ENCODE measurements at places on chromosomes 5 and 9. TPM values are rescaled to one million over a fixed set of nuclear protein-coding genes. Genes with fewer than 3 reads are reported as not detected.
A peak's percentile ranks its signal among the peaks of the same experiment; 100 is the strongest.

DNA sequence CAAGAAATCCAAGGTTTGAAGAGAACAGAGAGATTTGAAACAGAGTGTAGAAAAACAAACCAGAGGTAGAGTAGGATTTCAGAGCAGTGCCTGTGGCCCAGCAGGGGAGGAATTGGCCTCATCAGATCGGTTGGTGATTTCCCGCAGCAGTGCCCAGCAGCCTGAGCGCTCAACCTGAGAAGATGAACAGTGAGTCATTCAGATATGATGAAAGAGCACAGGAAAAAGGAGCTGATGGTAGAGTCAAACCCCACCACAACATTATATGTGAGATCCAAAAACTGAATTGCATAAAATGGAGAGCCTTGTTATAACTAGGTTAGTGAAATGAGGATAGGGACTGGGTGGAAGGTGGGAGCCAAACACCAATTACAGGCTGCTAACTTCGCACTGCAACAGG, 248.9 kb downstream of the PIK3R1 start:
- no peak overlapping the region for H3K4me3 ChIP-seq
- no peak for DNase-seq
- H3K27ac ChIP-seq, result no peak overlapping the region
- no peaks in the 10 kb centered on the region for H3K27me3 ChIP-seq

GRCh38 chr9:124854822-124855221, 1.6 kb downstream of the WDR38 start:
- H3K4me1 ChIP-seq, result peaks cover 30% of the 10 kb centered on the region
- peaks cover 18% of the 10 kb centered on the region for H3K36me3 ChIP-seq
- no peaks in the 10 kb centered on the region for H3K27me3 ChIP-seq

The CTXN3 gene
- total RNA-seq, result not detected

- H3K4me3 ChIP-seq, result peak within 1 kb of the TSS; percentile 61
- no peaks in the 10 kb centered on the region for H3K36me3 ChIP-seq
- H3K4me1 ChIP-seq, result peaks cover 11% of the 10 kb centered on the region
Measured at GRCh38 chr9:90801241-90801972, at the start of gene SYK. SYK (plus strand) TSS chr9:90801819; CDS start chr9:90843899, 42,080 bp downstream.

DNA sequence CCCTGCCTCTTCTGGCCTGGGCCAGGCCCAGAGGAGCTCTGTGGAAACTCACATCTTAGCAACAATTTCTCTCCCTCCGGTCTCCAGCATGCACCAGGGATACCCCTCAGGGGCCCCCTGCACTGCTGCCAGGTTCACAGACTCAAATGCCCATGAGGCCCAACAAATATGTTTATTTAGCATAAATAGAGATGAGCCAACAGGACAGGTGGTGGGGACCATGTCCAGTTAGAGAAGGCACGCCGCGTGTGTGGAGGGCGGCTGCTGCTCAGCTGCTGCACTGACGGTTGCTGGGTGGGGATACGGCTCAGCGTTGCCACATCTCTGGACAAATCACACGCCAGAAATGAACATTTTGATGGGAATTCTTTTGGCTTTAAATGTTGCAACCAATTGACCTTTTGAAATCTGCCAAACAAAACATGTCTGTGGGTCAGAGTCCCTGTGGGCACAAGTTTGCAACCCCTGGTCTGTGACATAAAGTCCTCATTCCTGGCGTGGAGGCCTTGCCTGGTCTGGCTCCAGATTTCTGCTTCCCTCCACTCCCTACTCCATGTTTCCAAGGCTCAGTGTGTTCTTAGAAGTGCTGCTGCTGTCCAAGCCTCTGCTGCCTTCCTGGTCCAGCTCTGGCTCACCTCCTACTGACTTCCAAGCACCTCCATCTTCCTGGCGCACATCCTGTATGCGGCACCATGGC, 88.9 kb downstream of the AMBP start:
- peaks cover 46% of the 10 kb centered on the region for H3K4me1 ChIP-seq
- no peak for DNase-seq
- H3K27ac ChIP-seq, result no peak overlapping the region
- no peak overlapping the region for H3K4me3 ChIP-seq
- H3K27me3 ChIP-seq, result no peaks in the 10 kb centered on the region

DNA sequence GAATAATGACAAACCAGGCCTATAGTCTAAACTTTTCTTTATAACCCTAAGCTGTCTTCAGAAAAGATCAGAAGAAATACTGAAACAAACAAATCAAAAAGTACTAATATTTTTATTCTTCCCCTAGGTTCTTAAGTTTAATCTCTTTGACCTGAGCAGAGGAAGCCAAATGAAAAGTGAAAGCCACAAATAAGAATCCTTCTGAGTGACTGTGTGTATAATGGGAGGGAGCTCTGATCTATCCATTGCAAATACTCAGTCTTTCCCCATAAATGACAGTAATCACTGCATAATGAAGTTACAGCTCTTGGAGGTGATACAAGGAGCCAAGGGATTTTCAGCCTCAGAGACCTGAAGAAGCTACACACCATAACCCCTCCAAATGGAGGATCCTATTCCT, 126.9 kb upstream of the ATP10B start:
- no peaks in the 10 kb centered on the region for H3K27me3 ChIP-seq
- no peaks in the 10 kb centered on the region for H3K4me1 ChIP-seq
- H3K4me3 ChIP-seq, result no peak overlapping the region
- no peak overlapping the region for H3K27ac ChIP-seq

GRCh38 chr5:36836831-36837230, 39.7 kb upstream of the NIPBL start:
- H3K4me1 ChIP-seq, result no peaks in the 10 kb centered on the region
- H3K4me3 ChIP-seq, result no peak overlapping the region
- no peaks in the 10 kb centered on the region for H3K36me3 ChIP-seq
- H3K27me3 ChIP-seq, result no peaks in the 10 kb centered on the region
- H3K27ac ChIP-seq, result no peak overlapping the region
- DNase-seq, result no peak

- H3K4me1 ChIP-seq, result peaks cover 40% of the 10 kb centered on the region
- no peaks in the 10 kb centered on the region for H3K36me3 ChIP-seq
- H3K4me3 ChIP-seq, result no peak overlapping the region
- no peaks in the 10 kb centered on the region for H3K27me3 ChIP-seq
- H3K27ac ChIP-seq, result no peak overlapping the region
- no peak for DNase-seq
Measured at GRCh38 chr5:33338336-33339110, 102.2 kb upstream of the TARS1 start.

The MIGA2 gene
- total RNA-seq, result 31.0 TPM

DNA sequence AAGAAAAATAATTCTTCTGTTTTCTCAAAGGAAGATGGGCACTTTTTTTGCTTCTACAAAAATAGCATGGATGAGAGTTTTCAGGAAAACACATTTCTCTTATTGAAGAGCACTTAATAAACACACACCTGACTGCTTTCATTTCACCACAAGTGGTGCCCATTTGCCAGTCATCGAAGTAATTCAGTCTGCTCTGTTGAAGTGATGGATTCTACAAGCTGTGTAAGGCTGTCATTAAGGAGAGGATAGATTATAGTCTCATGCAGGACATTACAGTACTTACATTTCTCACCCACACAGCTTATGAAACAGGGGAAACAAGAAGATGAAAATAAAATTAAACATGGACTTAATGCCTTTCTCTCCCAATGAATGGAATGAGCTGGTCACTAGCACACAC, 165.2 kb downstream of the NR2F1-AS1 start:
- no peak for DNase-seq
- no peaks in the 10 kb centered on the region for H3K4me1 ChIP-seq
- H3K36me3 ChIP-seq, result no peaks in the 10 kb centered on the region

GRCh38 chr9:76619640-76620039, 144.6 kb upstream of the PCA3 start:
- no peak overlapping the region for H3K4me3 ChIP-seq
- no peaks in the 10 kb centered on the region for H3K36me3 ChIP-seq
- H3K27ac ChIP-seq, result no peak overlapping the region
- peaks cover 18% of the 10 kb centered on the region for H3K4me1 ChIP-seq

GRCh38 chr9:134066913-134067851, 644 bp downstream of the BRD3 start:
- H3K4me3 ChIP-seq, result peak overlapping the region; percentile 99
- H3K27me3 ChIP-seq, result no peaks in the 10 kb centered on the region
- peaks cover 26% of the 10 kb centered on the region for H3K4me1 ChIP-seq
- no peaks in the 10 kb centered on the region for H3K36me3 ChIP-seq

GRCh38 chr9:35619800-35620158, 1.6 kb upstream of the CD72 start:
- no peak for DNase-seq
- H3K27ac ChIP-seq, result no peak overlapping the region
- H3K4me3 ChIP-seq, result no peak overlapping the region
- H3K27me3 ChIP-seq, result no peaks in the 10 kb centered on the region

The FBN2 gene
- total RNA-seq, result 4.4 TPM

DNA sequence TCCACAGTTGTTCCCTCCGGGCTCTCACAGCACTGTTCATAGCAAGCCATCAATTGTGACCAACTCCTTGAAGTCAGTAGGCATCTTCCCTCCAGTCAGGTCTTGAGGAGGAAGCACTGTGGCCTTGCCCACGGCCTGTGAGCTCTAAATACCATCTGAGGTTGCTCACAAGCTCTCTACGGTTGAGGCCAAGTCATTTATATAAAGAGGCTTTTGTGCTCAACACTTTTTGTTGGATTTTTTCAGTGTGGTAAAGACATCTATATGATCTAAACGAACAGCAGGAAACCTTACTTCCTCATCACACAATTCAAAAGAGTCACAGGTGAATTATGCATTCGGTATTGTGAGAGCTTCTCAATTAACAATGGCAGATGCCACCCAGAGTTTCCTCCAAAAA, 97.3 kb downstream of the ZNF462 start:
- peaks cover 50% of the 10 kb centered on the region for H3K36me3 ChIP-seq
- no peak for DNase-seq
- no peak overlapping the region for H3K4me3 ChIP-seq
- no peak overlapping the region for H3K27ac ChIP-seq
- H3K4me1 ChIP-seq, result no peaks in the 10 kb centered on the region
- no peaks in the 10 kb centered on the region for H3K27me3 ChIP-seq

The TMEM174 gene
- total RNA-seq, result not detected

The SLC6A18 gene
- not detected for total RNA-seq

DNA sequence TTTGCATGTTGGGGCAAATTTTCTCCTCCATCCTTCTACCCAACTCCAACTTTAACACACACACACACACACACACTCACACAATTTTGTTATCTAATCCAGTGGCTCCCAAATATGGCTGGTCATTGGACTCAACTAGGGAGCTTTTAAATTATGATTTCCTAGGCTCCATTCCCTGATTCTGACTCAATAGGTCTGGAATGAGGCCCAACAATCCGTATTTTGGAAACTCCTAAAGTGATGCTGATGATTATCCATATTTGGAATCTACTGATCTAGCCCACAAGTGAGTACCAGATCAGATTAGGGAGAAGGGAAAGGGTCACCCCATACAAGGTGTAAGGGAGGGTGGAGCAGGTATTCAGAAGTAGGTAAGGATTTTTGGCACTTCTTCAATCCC, 309.7 kb downstream of the TLE1 start:
- H3K36me3 ChIP-seq, result no peaks in the 10 kb centered on the region
- no peak for DNase-seq
- no peaks in the 10 kb centered on the region for H3K27me3 ChIP-seq
- no peak overlapping the region for H3K27ac ChIP-seq
- H3K4me1 ChIP-seq, result no peaks in the 10 kb centered on the region

- H3K4me1 ChIP-seq, result no peaks in the 10 kb centered on the region
- no peaks in the 10 kb centered on the region for H3K36me3 ChIP-seq
- H3K4me3 ChIP-seq, result no peak overlapping the region
Measured at GRCh38 chr9:7570107-7570720, 229.4 kb downstream of the DMAC1 start.

The PGM5 gene
- total RNA-seq, result 31.9 TPM

The UGT3A2 gene
- total RNA-seq, result not detected

DNA sequence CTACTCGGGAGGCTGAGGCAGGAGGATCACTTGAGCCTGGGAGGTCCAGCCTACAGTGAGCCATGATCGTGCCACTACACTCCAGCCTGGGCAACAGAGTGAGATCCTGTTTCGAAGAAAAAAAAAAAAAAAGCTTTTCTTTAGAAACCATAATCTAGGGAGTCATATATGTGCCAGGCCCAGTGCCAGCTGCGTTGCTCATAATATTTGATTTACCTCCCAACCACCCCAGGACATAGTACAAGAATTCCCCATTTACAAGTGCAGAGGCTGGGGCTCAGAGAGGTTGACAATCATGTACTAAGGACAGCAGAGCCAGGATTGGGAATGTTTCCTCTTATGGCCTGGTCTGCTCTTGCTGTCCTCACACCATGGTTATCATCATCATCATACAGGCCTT, 25.1 kb upstream of the TRIM14 start:
- H3K4me3 ChIP-seq, result no peak overlapping the region
- peak overlapping the region; percentile 91 for H3K27ac ChIP-seq
- DNase-seq, result no peak
- peaks cover 33% of the 10 kb centered on the region for H3K4me1 ChIP-seq
- no peaks in the 10 kb centered on the region for H3K27me3 ChIP-seq

DNA sequence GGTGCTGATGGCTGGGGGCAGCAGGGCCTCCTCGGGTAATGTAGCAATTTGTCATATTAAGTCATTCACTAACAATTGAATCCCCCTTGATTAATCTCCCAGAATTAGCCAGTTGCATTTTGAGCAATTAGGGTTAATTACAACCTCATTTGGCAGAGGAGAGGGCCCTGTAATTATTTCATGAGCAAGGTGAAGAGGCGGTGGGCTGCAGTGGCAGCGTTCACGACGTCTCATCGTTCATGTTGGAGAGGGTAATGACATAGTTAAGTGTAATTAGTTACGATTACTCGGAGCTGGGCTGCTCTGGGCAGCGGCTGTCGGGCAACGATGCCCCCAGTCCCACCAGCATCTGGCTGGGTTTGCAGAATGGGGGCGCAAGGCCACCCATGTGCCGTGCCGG, 46.0 kb downstream of the NEK6 start:
- no peak for DNase-seq
- no peaks in the 10 kb centered on the region for H3K36me3 ChIP-seq
- no peak overlapping the region for H3K4me3 ChIP-seq
- no peak overlapping the region for H3K27ac ChIP-seq

DNA sequence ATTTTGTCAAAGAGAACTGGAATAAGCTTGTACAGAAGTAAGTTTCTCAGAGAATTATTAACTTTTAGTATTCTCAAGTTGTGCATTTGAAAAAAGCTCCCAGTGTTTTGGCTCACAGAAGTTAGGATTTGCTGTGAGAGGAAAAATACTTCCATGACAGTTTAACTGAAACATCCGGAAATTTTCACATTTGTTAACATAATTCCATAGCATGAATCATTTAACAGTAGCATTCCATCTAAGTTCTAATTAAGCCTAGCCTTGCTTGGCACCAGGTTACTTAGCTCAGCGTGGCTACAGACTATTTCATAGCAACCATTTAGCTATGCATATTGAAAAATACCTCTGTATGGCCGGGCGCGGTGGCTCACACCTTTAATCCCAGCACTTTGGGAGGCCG, 90.8 kb downstream of the LNPEP start:
- H3K4me1 ChIP-seq, result no peaks in the 10 kb centered on the region
- H3K27ac ChIP-seq, result no peak overlapping the region
- peaks cover 5% of the 10 kb centered on the region for H3K36me3 ChIP-seq
- H3K27me3 ChIP-seq, result no peaks in the 10 kb centered on the region

Measured in esophagus squamous epithelium (tissue), 5 donors.